ENCODE measurements at places on chromosomes 16 and 17.

GRCh38 chr16:65176603-65177002 lies 54.7 kb upstream of the CDH11 start:
- DNase-seq = no peak

DNA sequence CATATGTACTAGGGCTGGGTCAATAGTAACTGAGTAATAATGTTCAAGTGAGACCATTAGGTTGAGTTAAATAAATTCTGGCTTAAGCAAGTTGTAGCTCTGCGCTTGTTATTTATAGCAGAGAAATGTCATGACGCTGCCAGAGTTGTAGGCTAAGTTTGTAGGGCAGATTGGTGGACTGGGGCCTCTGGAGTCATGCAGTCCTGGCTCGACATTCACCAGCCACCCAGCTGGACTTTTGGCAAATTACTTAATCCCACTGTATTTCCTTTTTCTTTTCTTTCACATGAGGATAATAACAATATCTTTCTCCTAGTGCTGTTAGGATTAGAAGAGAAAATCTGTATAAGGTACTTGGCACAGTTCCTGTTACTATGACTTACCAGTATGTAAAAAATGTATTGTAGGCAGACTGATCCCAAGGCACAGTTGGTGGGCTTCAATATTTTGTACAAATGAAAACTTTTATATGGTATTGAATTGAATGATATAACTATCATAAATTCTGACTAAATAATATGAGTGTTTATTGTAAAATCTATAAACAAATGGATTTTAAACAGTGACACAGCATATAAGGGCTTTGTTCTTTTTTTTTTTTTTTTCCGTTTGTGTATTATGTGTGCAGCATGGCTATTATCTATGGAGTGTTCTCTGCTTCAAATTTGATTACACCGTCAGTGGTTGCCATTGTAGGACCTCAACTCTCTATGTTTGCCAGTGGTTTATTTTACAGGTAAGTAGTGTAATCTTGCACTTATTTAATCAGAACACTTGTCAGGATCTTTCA lies 2.6 kb downstream of the MFSD11 start:
- DNase-seq = no peak

DNA sequence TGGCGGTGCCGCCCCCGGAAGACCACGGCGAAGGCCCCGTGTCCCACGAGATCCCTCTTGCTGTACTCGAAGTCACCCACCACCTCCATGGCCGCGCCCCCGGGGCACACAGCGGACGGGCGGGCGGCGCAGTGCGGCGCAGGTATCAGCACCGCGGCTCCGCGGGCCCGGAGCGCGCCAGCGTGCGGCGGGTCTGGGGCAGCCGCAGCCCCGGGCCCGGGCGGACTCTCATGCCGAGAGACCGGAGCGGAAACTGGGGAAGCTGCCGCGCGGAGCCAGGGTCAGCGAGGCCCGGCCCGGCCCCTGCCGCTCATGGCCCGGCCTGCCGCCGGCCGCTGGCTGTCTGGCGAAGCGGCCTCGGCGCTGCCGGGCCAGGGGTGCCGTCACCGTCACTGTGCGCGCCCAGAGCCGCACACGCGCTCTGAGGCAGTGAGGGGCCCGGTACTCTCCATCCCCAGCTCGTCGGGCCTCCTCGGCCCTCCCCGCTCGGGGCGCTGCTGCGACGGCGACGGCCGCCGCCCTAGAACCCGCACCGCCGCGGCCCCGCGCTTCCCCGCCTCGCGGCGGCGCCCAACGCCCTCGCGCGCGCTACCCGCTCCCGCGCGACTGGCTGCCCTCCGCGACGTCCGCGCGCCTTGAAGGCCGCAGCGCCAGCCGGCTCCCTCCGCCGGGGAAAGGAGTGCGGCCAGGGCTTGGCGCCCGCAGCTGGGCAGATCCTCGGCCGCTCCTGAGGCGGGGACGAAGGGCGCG lies at the start of gene ULK2:
Gene ULK2, minus strand, starts transcription at position 608 of the 750 bp plus-strand sequence. Its CDS starts 519 bp downstream, at position 89.
- no peak for DNase-seq

- no peak for DNase-seq
Measured at GRCh38 chr16:86984343-86984742, 332.8 kb downstream of the C16orf95 start.

- no peak for DNase-seq
Measured at GRCh38 chr17:53088481-53088880, 734.2 kb upstream of the KIF2B start.

DNA sequence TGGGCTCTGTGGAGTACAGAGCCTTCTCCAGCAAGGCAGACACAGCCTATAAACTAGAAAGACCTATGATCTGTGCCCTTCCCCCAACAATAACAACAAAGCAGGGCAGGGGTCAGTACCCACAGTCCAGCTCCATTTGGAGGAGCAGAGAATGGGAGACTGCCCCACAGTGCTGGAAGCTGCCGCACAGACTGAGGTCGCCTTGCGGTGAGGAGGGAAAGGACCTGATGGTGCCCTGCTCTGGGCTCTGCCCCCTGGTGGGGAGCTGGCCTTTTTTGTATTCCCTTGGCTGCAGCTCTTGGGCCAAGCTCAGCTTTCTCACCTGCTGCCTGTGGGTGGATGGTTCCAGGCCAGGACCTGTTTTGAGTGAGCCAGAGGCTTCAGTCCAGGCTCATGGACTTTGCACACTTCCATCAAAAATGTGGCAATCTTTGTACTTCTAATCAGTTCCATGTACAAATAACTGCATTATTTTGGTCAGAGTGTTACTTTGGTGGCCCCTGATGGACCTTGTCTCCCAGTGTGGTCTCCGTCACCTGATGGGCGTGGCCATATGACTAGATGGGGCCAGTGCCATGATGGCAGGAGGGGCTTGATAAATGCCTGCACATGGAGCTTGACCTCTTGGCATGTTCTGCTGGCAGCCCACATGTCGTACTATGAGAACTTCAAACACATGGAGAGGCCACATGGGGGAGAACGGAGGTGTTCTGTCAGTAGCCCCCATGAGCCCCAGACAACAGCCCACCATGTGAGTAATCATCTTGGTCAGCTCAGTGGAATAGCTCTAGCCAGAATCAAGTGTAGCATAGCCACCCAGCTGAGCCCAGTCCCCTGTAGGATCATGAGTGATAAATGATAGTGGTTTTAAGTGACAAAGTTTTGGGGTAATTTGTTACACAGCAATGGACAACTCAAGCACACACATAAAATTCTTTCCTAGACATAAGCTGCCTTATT lies 24.2 kb downstream of the B9D1 start:
- DNase-seq = peak; percentile 49

- DNase-seq = no peak
Measured at GRCh38 chr16:81713295-81713772, 65.8 kb upstream of the PLCG2 start.

DNA sequence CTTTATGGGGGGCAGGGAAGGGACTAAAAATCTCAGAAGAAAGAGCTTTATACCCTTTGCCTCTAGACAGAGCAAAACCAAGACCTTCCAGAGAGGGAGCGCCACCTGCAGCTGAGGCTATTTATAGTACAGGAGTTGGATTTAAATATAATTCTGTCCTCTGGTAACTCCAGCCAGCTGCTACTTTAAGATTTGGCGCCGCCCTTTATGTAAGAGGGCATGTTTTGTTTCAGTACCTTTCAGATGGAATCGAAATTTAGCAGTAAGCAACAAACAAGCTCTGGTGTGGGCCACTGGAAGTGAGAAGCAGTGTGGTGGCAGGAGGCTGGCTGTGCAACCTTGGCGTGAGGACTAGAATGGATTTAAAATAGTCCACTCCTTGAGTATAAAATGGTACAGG lies 5.2 kb upstream of the GUCY2D start:
- DNase-seq = no peak

GRCh38 chr17:28413804-28414203 lies 7.8 kb upstream of the SLC46A1 start:
- no peak for DNase-seq

- no peak for DNase-seq
Measured at GRCh38 chr17:79495665-79496064, 115.2 kb downstream of the RBFOX3 start.

DNA sequence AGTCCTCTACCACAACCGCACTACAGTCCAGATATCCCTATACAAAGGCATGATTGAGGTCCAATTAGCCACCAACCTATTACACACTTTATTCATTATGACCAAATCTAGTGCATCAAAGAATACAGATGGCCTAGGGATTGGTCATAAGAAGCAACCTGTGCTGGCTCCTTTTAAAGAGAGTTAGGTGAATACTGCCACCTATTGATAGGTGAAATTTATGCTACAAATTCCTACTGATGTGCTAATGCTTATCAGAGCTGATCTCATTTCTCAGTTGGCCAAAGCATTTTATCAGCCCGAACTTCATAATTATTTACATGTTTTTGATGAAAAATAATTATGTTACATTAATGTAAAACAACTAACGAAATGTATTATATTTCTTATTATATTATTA lies 166.3 kb downstream of the ANKFN1 start:
- DNase-seq = no peak

GRCh38 chr17:51362811-51363585 lies 102.7 kb downstream of the UTP18 start:
- DNase-seq = no peak

DNA sequence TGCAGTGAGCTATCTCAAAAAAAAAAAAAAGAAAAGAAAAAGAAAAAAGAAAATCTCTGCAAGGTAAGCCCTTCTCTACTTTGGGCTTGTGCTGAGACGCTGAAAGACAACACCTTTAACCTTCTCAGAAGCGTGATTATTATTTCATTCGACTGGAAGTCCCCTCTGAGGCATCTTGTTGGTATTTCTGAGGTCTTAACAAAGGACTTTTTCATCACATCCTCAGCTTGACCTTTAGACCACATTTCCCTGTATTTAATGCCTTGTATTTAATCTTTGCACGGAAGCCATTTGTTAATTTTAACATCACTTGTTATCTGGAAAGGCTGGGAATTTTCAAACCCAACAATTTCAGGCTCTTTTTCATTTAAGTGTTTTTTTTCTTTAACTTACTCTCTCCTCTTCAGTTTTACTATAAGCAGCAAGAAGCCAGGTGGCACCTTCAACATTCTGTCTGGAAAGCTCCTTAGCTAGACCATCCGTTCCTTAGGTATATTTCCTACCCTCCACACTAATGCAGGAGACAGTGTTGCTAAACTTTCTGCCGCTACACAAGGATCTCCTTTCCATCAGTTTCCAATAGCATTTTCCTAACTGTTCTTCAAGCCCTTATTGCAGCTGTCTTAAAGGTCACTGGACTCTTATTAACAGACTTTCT lies 10.3 kb downstream of the KCTD13 start:
- no peak for DNase-seq

- DNase-seq = peak; percentile 4
Measured at GRCh38 chr16:58306327-58306726, 11.5 kb upstream of the PRSS54 start.

DNA sequence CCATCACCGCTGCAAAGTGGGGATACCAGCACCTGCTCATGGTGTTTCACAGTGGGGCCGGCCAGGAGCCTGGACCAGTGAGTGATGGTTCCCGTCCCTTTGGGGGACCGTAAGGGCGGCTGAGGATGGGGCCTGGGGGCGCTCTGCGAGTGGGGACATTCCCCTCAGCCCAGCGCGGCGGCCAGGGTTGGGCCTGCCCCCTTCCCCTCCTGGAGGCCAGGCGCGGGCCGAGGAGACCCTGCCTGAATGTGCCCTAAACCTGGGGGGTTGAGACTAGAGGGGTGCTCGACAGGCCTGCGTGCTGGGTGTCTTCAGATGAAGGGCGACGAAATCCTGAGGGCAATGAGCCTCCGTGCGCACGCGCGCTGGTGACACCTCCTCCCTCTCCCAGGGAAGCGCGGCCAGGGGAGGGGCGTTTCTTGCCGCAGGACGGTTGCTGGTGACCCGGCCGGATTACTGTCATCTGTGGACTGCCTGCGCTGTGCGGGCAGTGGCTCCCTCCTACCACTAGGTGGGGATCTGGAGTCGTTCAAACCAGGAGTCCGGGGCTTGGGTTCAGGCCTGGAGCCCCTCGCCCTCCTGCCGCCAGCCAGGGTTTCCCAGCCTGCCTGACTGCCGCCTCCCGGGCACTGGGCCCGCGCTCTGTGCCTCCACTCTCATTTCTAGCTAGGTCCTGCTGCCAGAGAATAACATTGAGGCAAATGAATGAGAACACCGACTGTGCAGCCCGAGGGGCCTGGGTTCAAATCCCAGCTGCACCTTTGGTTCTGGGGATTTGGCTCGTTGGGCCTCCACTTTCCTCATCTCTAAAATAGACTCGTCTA lies 17.1 kb downstream of the TBX2 start:
- DNase-seq = peak; percentile 31

DNA sequence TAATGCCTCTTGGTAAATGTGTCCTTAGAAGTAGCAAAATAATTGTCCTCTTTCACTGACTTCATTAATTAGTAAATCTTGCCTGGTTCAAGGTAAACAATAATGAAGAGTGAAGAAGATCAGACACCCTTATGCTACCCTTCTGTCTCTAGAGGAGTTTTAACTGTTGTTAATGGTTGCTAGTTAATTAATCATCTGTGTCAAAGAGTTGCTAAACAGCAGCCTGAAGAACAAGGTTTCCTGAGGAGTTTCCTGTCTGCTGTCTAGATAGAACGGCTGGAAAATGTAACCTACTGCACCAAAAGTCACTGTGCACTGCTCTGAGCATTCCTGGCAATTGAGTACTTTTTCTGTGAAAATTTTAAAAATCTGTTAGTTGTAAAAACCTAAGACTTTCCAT lies 131.3 kb downstream of the NLK start:
- no peak for DNase-seq

DNA sequence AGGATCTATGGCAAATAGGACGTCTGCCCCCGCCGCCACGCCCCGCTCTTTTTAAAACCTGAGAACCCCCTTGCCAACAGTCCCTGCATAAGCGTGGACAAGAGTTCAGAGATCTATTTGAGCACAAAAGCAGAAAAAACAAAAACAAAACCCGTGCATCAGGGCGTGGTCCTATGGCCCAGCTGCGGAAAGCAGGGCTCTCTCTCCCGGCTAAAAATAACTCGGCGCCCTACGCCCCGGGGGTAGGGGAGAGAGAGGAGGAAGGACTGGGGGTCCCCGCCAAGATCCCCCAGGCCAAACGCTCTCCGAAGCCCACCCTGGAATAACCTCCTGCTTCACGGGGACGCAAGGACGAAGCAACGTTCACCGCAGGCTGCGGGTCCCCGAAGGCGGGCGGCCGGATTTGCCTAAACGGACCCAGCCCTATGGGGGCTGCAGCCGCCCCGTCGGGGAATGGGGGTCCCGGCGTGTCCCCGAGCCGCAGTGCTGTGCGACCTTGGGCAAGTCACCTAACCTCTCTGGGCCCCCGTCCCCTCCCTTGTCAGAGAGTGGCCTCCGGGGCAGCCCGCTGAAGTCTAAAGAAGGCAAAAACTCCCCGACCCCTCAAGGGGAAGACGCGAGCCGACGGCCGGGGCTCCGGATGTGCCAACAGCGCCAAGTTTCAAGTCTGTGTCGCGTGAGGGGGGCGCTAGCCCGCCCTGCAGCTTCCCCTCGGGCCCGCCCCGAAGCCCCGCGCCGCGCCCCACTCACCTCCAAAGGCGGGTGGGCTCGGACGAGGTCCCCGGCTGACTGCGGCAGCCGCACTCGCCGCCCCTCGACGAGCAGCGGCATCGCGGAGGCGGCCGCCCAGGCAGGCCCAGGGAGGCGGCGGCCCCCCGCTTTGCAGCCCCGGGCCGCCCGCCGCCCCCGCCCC lies 477 bp downstream of the NTAN1 start:
- DNase-seq = peak; percentile 57
